ENCODE measurements at places on chromosomes 2 and 18.

DNA sequence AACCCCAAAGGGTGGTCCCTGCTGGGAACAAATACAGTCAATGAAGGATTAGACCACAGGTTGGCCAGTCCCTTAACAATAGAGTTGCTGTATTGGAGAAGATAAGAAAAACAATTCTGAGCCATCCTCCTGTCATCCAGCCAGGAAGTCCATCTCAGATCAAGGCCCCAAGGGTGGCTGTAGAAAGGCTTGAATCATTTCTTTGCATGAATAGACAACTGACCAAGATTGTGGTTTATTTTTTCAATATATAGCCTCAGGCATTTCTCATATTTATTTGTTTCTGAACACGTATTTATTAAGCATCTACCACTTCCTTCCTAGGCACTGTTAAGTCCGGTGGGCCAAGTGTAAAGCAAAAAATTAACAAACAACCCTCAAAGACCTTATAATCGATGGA, 274.4 kb upstream of the SLC14A2 start:
- no peak for DNase-seq

DNA sequence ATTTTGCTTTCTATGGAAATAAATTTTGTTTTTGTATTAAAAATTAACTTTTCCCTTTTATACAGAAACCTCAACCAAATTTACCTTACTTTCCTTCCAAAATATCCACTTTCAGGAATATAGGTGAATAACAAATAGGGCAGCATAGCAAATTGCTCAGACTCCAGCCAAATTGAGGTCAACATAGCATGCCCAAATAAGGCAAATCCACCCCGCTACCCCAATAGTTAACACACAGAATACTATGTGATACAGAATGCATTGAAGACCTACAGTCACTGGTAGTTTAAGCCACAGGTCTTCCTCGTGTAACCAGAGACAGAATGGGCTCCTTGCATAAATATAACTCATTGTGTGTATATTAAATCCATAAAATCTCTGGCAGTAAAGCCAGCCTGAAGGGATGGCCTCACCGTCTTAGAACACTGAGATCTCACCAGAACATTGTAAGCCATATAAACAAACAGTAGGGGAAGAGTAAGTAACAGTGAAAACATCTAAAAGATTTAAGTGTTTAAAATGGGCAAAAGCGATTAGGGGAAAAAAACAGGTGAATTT, 72.2 kb downstream of the PMAIP1 start:
- no peak for DNase-seq

- no peak for DNase-seq
Observed at GRCh38 chr18:35010993-35011392, 30.2 kb upstream of the MAPRE2 start.

- DNase-seq: peak; percentile 24
Observed at GRCh38 chr2:234502919-234503285, 6.0 kb upstream of the ARL4C start.

GRCh38 chr2:196586511-196586991, 53.0 kb upstream of the CCDC150 start:
- peak; percentile 83 for DNase-seq

- DNase-seq: no peak
Observed at GRCh38 chr2:29497375-29497774, 382.2 kb downstream of the CLIP4 start.

DNA sequence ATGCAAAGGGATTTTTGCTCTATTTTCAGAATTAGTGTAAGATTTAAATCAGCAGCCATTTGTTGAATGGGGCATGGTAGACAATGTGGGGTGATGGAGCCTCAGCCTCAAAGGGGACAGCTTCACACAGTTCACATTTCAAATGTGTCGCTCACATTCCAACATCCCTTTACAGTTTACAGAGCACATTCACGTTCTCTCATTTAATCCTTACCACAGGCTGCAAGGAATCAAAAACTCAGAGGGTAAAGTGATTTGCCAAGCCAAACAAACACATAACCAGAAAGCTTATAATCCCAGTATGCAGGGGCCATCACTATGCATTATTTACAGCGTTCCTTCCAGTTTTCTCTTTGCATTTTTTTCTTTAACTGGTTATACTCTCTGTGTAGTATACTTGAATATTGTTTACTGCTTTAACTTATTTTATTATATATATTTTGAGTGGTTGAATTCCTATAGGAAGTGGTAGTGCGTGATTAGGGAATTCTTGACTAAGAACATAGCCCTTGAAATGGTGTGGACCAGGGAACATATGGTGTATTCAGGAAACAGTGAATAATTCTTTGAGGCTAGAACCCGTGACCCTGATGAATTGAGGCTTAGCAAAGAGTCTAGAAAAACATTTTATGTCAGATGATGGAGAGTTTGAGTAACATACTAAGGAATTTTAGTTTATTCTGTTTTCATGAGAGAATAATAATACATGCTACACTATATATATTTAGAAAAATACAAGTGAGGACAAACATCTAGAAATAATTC, 18.1 kb upstream of the TAF1B start:
- no peak for DNase-seq

- no peak for DNase-seq
Observed at GRCh38 chr2:120531365-120531764, 185.4 kb downstream of the INHBB start.

DNA sequence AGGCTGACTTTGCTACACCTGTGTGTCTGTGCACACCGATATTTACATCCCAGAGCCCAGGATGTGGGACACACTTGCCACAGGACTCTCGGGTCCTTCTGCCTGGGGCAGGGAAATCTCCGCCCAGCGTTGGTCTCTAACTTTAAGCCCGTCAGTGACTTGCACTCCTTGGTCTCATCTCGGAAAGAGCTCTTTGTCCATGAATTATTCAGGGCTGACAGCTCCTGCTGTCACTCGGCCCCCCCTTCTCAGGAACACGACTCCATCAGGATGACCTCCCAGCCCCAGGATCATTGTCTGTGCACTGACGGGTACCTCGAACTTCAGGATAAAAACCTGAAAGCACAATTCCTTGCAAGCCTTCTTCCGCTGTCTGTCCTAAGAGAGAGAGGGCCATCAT, 26.6 kb downstream of the PLB1 start:
- no peak for DNase-seq

DNA sequence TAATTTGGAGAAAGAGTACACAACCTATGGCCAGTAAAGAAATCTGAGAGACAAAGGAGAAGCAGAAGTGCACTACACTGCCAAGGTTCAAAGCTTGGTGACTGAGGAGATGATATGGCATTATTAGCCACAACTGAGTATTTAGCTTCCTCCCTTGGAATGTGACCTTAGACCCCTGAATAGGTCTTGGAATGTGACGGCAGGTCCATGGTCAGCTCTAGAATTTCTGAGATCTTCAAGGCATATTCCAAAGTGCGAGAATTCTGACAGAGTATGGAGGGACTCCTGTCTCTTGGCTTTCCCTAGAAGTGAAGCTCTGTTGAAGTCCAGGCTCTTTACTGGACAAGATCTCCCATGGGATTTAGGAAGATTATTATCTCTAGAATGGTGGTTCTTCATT, 130.0 kb upstream of the FN1 start:
- DNase-seq: no peak

GRCh38 chr18:64203295-64203694, 54.4 kb upstream of the LINC00305 start:
- no peak for DNase-seq

- no peak for DNase-seq
Observed at GRCh38 chr18:63472380-63472779, 4.4 kb upstream of the SERPINB5 start.

GRCh38 chr2:8081130-8081529, 600.7 kb upstream of the ID2 start:
- no peak for DNase-seq

GRCh38 chr2:19490846-19491435, 132.5 kb upstream of the OSR1 start:
- DNase-seq: no peak

DNA sequence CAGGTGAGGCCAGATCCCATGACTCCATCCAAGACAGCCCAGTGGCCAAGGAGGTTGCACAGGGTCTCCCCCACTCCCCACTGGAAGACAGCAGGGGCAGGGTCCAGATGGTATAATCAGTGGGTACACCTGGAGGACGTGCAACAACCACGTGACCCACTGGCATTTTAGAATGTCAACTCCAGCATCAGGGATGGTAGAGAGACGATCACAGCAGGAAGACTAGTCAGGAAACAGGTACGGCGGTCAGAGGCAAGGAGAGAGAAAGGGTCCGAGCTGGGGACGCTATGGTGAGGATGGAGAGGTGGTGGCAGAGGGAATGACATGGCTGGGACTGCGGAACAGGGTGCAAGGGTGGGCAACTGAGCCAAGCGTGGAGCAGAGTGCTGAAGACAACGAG, 23.0 kb downstream of the SERTAD2 start:
- DNase-seq: no peak

- no peak for DNase-seq
Observed at GRCh38 chr2:112995346-112995920, 9.8 kb upstream of the IL36A start.

- DNase-seq: peak; percentile 54
Observed at GRCh38 chr2:9914384-9915065, 37.0 kb upstream of the GRHL1 start.

GRCh38 chr2:241315879-241316631, at the start of gene SEPTIN2:
Gene SEPTIN2 (plus strand): TSS chr2:241315925. CDS start chr2:241324233, 8,308 bp downstream.
- DNase-seq: peak; percentile 53

GRCh38 chr18:31950583-31950982, 7.7 kb upstream of the TRAPPC8 start:
- no peak for DNase-seq

- no peak for DNase-seq
Observed at GRCh38 chr2:150639383-150639782, 151.9 kb upstream of the RND3 start.

- DNase-seq: no peak
Observed at GRCh38 chr2:11753452-11753885, 7.0 kb downstream of the LPIN1 start.

DNA sequence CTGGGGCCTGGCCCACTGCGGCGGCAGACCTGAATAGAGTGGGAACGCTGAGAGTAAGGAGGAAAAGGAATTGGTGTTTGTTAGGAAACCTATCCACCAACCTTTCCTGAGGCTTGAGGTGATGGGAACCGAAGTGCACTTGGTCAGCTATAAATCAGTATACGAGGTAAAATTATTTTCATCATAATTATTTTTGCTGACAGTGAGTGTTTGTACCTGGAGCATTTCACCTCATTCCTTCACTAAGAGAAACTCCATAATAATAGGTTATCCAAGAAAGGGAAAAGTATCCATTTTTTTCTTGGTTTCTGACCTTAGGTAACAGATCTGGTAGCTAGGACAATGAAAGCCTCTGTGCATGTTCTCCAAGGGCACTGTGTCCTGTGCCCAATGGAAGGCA, 138.6 kb upstream of the RGPD4 start:
- no peak for DNase-seq

DNA sequence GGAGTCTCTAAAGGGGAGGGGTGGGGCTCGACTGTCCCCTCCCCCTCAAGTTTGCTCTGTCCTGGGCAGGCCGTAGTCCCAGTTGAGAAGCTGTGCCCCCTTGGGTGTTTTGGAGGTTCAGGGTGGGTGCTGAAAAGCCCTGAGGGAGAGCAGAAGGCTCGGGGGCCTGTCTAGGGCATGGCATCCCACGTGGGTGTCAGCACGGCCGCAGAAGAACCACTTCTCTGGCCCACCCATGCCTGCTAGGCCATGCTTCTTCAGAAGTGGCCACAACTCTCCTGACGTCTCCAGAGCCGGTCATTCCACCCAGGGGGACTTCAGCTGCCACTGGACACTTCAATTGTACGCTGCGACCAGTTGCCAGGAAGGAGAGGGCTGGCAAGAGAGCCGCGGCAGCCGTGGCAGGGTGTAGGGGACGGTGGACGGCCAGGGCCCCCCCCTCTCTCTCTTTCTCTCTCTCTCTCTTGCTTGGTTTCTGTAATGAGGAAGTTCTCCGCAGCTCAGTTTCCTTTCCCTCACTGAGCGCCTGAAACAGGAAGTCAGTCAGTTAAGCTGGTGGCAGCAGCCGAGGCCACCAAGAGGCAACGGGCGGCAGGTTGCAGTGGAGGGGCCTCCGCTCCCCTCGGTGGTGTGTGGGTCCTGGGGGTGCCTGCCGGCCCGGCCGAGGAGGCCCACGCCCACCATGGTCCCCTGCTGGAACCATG, at the start of gene INPP5D:
Gene INPP5D, plus strand, starts transcription at position 546 of the 704 bp plus-strand sequence. Its CDS starts 137 bp downstream, at position 683.
- DNase-seq: no peak

- no peak for DNase-seq
Observed at GRCh38 chr2:193348055-193348454, 1153.3 kb upstream of the TMEFF2 start.

GRCh38 chr18:23828426-23828825, 139.2 kb downstream of the LAMA3 start:
- peak; percentile 58 for DNase-seq

GRCh38 chr18:75915941-75916623, 488.6 kb upstream of the SMIM21 start:
- DNase-seq: peak; percentile 1

- peak; percentile 17 for DNase-seq
Observed at GRCh38 chr2:175207741-175208438, 26.4 kb upstream of the ATP5MC3 start.

DNA sequence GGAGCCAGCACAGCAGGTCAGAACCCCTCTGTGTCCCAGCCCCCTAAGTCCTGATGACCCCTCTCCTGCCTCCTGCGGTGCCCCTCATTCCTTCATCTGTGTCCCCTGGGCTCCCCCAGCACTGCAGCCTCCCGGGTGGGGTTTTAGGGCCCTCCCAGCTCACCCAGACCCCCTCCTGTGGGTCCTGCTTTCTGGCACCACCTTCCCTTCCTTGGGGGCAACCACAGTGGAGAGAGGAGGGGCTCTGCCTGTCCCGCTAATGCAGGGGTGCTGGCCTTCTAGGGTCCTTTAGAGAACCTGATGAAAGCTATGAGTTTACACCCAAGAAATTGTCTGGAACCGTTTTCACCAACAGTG, 42.7 kb upstream of the ALPP start:
- DNase-seq: no peak

DNA sequence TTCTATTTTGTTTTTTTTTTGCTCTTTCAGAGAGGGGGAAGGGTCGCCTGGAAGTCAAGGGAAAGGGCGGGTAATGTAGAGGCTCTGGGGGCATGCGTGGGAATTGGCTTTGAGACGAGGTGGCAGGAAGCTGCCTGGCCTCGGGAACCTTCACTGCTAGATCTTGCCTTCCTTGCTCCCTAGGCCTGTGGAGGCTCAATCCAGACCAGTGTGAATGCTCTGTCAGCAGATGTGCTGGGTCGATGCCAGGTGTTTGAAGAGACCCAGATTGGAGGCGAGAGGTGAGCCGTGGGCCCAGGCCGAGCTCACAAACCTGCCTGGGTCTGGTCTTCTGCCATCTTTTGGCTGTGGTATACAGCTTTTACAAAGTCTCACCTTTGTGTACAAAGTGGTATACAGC, 15.5 kb downstream of the CCT7 start:
- no peak for DNase-seq

GRCh38 chr18:21509062-21509461, 91.4 kb downstream of the ESCO1 start:
- DNase-seq: no peak

DNA sequence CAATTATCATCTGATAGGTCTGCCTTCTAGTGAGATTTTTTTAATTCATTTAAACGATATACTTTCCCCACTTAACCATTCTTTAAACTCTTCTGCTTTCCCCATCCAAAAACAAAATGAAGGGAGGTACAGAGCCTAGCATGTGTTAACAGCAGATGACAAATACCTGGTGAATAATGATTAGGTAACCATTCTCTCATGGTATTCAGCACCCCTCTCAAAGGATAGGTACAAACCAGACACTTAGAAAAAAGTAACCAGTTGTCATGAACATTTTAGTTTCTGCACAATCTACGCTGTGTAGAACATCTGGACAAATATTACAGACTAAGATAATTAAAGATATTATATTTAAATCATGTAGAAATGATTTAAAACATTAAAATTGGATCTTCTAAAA, 56.3 kb downstream of the DNAH7 start:
- DNase-seq: no peak
